ENCODE measurements at places on chromosomes 2 and 18.
A peak's percentile ranks its signal among the peaks of the same experiment; 100 is the strongest.

GRCh38 chr2:1635823-1636222, 108.5 kb downstream of the PXDN start:
- DNase-seq = no peak

GRCh38 chr18:31719363-31720006, 35.1 kb upstream of the B4GALT6 start:
- DNase-seq = no peak

GRCh38 chr2:124970030-124970429, 944.9 kb downstream of the CNTNAP5 start:
- no peak for DNase-seq

DNA sequence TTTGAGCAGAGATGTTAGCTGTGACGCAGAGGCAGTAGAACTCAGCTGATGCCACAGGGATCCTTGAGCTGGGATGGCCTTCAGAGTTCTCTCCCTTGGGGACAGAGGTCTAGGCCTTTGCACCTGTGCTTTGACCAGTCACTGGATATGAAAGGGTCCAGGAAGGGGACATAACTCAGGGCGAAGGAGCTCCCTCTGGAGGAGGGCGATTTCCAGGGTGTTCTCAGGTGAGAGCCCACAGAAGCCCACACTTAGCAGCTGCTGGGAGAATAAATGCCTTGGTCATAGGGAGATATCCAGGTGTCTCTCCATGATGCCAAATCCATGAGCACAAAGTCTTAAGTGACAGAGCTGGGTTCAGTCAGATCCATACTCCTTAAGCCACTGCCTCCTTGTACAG, 369.2 kb downstream of the NYAP2 start:
- DNase-seq = no peak

GRCh38 chr18:57220930-57221483, 74.1 kb downstream of the BOD1L2 start:
- DNase-seq = no peak

- DNase-seq = no peak
These were observed 28.5 kb upstream of the RALBP1 start for GRCh38 chr18:9446839-9447238.

DNA sequence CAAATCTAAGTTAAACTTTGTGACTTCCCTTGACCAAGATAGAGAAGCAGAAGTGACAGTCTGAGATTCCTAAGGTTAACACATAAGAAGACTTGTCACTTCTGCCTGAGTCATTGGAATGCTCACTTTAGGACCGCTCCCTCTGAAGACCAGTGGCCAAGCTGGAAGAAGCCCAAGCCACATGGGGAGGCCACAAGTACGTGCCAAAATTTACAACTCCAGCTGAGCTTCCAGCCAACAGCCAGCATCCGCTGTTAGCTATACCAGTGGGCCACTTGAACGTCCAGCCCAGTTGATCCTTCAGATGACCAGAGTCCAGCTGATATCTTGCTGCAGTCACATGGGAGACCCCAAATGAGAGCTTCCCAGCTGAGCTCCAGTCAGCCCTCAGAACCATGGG, 18.1 kb upstream of the ANTXR1 start:
- peak; percentile 80 for DNase-seq

- peak; percentile 27 for DNase-seq
These were observed 88.5 kb upstream of the CCDC150 start for GRCh38 chr2:196551014-196551413.

- no peak for DNase-seq
These were observed 434 bp upstream of the DUSP19 start for GRCh38 chr2:183078163-183078463.

DNA sequence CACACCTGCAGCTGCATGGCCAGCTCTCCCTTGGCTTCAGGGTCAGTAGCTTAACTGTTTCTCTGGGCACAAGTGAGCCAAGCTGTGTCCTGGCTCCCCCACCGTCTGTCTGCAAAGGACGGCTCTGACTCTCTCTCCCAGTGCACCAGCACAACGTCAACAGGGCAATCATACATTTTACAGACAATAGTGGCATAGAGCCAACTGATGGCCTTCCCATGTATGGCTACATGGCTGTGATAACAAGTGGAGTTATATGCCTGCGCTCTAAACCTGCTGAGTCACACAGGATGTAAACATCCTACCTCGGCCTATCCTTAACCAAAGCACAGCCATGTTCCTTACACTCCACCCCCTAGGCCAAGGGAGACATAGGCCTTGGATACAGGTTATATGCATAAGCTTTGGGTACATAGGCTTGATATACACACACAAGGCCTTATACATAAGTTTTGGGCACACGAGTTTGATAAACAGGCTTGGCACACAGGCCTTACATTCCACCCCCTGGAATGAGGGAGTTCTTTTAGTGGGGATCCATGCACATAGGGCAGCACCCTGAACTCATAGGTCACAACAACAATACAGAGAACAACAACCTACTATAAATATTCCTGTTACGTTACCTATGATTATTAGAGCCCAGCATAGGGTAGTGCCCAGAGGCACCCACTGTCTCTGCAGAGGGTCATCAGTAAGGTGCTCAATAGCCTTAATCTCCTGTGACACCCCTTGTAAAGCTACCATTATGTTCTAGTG, 17.7 kb downstream of the PHOSPHO2 start:
- DNase-seq = no peak

GRCh38 chr18:27860011-27860410, 316.9 kb downstream of the CDH2 start:
- DNase-seq = no peak

- no peak for DNase-seq
These were observed 624 bp downstream of the METTL8 start for GRCh38 chr2:171432969-171433762.

DNA sequence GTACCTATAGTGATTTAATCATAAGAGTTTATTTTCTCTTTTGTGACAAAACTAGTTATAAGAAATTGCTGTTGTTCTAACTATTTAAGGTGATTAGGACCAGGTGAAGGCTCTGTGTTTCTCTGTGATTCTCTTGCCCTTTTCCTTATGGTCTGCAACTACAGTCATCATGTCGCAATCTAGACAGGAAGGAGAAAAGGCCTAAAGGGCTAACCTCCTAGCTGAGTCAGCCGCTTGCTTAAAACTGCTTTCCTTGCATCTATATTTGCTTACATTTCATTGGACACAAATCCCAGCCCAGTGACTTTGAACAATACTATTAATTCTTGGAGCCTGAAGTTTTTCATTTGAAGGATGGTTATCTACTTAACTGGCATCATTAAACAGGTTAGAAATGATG, 93.1 kb downstream of the PIK3C3 start:
- peak; percentile 71 for DNase-seq

GRCh38 chr2:232324778-232325177, 53.8 kb upstream of the ALPP start:
- DNase-seq = no peak

- no peak for DNase-seq
These were observed 136.0 kb downstream of the CTIF start for GRCh38 chr18:48674758-48675351.

DNA sequence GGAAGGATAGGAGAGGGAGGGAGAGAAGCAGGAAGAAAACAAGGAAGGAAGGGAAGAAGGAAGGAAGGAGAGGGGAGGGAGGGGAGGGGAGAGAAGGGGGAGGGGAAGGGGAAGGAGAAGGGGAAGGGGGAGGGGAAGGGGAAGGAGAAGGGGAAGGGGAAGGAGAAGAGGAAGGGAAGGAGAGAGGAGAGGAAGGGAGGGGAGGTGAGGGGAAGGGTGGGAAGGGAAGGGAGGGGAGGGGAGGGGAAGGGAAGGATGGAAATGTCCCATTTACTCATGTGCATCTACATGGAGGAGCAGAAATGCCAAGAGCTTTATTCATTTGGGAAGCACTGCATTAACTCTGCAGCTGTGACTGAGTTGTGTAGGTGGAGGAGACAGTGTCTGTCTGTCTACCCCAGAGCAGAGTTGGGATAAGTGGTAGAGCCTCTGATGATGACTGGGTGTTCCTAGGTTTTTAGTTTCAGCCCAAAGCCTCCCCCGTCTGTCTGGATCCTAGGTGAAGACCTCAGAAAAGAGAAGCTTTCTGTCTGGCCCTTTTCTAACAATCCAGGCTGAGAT, 131.3 kb downstream of the COL6A3 start:
- DNase-seq = peak; percentile 47

DNA sequence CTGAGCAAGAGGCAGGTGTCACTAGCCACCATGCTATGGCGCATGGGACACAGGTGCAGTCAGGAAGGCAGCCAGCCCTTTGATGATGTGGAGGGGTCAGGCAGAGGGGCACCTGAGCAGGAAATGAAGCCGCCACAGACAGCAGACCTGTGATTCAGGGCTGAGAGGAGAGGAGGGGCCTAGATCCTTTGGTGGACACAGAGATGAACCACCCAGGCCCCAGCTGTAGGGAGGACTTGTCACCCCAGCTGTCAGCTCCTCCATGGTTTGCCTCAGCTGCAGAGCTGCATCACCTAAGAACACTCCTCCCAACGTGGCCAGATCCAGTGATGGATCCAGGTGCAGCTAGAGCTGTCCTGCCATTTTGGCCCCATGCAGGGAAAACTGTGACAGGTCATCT, 11.6 kb downstream of the ASB18 start:
- no peak for DNase-seq

- no peak for DNase-seq
These were observed 36.0 kb downstream of the ATIC start for GRCh38 chr2:215347878-215348277.

- no peak for DNase-seq
These were observed 24.2 kb upstream of the SPR start for GRCh38 chr2:72863046-72863445.

DNA sequence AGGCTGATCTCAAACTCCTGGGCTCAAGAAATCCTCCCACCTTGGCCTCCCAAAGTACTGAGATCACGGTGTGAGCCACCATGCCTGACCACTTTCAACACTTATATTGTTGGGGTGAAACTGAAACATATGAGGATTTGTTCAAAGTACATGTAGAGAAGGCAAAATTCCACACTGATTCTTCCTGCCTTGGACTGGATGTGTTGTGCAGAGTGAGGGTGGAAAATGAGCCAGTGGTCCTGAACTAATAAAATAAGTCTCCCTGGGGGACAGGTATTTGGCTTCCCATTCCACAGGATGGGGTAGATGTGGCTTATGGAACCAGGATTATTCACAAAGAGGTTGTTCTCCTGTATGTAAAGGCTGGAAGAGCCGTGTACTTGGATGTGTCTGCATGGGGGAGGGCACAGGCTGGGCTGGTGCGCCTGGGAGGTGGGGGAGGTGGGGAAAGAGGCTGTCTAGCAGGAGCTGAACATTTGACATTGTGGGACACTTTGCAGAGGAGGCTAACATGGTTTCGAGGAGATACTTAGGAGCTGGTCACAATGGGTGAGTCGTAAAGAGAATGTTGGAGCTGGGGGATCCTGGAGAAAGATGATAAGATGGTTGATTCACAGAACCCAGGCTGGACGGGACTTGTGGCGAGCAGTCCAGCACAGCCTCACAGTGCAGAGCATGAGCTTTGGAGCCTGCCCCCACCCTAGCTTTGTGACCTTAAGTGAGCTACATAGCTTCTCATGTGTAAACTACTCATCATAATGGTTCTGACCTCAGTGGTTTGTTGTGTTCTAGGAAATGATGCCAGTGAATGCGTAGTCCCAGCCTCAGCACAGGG, at the start of gene TXNDC2:
Gene TXNDC2, plus strand, starts transcription at position 804 of the 835 bp plus-strand sequence. CDS start 708 bp downstream, outside the sequence.
- no peak for DNase-seq

- DNase-seq = no peak
These were observed 1.4 kb downstream of the DOK6 start for GRCh38 chr18:69401972-69402532.

DNA sequence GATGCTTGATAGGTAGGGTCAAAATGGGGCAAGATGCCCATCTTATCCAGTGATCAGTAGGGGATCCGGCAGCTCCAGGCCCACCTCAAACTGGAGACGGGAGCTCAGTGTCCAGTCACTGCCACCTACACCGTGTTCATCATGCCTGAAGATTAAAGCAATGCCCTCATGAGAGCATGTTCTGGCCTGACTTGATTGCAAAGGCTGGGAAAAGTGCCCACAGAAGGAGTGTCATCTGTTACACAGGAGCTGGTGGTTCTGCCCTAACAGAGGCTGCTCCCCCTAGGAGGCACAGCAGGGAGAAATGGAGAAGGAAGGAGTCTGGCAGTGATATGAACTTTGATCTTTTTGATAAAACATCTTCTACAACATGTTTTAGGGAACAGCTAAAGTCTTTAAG, 92.3 kb downstream of the CCBE1 start:
- no peak for DNase-seq

GRCh38 chr2:149422337-149422990, 92.1 kb downstream of the LYPD6 start:
- DNase-seq = peak; percentile 32

All from AG09309 (cell line).